ENCODE measurements at places on chromosomes 3 and 15. TPM values are rescaled to one million over a fixed set of nuclear protein-coding genes. Genes with fewer than 3 reads are reported as not detected.

GRCh38 chr15:100919481-100920405, 586 bp downstream of the LRRK1 start:
- DNase-seq: no peak

The CCDC13 gene
- not detected for total RNA-seq

The SCG5 gene
- total RNA-seq: not detected

The SLMAP gene
- 55.0 TPM for total RNA-seq

DNA sequence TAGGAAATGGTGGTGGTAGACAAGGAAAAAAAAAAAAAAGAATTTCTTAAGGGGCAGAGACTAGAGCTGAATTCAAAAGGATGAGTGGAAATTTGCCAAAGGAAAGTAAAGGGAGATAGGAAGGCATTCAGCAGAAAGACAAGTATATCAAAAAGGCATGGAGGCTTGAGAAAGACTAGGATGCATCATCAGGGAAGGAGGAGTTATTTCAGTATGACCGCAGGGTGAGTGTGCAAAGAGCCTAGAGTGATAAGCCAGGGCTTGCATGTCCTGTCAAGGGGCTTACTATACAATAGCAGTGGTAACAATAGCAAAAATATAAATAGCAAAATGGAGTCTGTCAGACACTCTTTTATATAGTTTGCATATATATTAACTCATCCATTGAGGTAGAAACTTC, 112.0 kb downstream of the FRMD4B start:
- DNase-seq: no peak

The DLL4 gene
- total RNA-seq: 0.08 TPM

DNA sequence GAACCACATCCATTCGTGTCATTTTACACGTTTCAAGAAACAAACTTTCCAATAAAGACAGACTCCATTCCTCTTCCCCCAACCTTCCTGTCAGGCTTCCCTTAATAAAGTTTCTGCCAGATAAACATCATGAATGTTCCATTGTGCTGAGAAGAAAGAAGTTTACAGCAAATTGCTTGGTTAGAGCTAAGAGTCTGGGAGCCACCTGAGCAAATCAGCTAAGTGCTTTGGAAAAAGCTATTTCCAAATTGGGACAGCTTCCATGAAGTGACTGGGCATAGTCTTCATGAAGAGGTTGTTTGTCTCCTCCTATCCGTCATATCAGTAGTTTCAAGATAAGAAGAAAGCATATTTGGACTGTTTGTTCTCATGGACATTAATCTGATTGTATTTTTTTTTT, 77.0 kb downstream of the MAGI1 start:
- DNase-seq: no peak

- DNase-seq: no peak
Measured at GRCh38 chr15:77541421-77542181, 91.1 kb downstream of the LINGO1 start.

GRCh38 chr3:158827773-158828172, 25.9 kb downstream of the MFSD1 start:
- no peak for DNase-seq

DNA sequence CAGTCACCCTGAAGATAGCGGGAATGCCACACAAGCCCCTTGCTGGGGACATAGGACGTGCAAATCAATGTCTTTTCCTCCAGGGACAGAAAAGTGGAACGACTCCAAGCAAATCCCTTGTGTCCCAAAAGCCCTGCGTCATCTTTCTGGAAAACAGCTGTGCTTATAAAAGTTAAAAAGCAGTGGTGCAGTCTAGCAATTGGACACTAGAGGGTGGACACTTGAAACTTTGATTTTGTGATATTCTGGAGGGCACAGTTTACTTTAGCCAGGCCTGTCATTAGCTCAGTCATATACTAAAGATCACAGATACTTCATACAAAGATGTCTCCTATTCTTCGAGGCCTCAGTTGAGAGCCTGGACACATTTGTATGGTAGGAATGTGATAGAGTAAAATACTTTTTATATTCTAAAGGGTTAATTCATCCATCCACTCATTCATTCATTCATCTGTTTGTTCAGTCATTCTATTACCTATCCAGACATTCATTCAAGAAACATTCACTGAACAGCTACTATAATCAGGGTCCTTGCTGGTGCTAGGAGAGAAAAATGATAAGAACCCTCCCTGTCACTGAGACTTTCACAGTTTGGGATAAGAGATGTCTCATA, 63.8 kb upstream of the ANKRD34C start:
- DNase-seq: no peak

DNA sequence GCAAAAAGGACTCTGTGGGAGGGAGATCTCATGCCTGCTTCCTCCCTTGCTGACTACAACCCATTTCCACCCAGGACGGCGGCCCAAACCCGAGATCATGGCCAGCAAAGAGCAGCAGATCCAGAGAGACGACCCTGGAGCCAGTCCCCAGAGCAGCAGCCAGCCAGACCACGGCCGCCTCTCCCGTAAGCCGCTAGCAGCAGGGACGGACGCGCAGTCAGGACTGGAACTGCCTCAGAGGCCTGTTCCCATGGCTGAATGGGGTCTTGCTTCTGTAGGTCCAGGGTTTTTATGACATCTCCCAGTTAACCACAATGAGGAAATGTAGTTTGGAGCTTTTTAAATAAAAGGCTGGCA, 67.2 kb downstream of the BOC start:
- no peak for DNase-seq

DNA sequence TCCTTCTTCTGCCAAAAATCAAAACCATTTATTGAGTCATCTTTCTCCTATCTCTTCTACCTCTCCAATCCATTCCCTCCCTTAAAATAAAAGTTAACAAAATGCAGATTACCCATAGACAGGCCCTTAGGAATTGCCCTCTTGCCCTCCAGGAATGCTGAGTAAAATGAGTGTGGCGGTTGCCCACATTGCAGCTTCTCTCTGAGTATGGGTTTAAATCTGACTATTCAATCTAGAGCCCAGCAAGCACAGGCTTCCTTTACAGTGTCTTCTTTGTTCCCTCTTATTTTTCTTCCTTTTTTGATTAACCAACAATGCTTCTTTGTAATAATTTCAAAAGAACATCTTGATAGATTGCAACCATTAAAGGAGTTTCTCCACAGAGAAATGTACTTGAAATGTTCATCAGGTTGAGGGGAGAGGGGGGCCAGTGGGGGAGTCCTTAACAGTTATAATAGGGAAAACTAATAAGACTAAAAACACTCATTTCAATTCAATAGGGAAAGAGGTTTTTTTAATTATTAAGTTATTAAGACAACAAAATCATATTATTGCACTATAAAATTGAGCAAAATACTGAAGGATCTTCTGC, 135.3 kb upstream of the LMCD1 start:
- no peak for DNase-seq

DNA sequence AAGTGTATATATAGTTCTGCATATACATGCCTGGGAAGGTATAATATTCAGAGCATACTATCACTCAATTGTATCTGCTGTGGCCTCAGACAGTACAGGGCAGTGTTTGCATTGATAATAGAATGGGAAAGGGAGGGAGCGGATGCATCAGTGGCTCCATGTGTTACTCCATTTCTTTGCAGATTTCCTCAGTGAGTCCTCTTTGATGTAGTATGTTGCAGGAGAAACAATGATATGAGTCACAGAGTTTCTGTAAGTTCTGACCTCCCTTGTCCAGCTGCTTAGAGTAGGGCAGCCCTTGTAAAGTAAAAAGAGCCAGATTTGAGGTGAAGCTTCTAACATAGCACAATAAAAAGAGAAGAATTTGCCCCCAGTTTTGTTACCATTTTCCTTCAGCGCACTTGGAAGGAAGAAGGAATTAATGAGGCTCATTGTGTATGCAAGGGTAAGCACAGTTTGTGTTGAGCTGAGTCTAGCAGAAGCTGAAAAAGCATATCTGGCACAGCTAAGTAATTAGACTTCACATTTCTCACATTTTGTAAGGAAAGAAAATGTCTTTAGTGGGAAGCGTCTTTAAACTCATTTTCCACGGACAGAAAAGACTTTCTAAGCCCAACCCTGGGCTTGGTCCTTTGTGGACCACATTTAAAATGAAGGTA, 555.8 kb upstream of the IL12A start:
- DNase-seq: no peak
